Stimulated activated CD4-positive, alpha-beta T cell treated with anti-CD3 and anti-CD28 coated beads, Interleukin-2, amount 100 ng/mL, for 4 hours (primary cell): ENCODE measurements at places on chromosomes 12 and 14.
A peak's percentile ranks its signal among the peaks of the same experiment; 100 is the strongest.

DNA sequence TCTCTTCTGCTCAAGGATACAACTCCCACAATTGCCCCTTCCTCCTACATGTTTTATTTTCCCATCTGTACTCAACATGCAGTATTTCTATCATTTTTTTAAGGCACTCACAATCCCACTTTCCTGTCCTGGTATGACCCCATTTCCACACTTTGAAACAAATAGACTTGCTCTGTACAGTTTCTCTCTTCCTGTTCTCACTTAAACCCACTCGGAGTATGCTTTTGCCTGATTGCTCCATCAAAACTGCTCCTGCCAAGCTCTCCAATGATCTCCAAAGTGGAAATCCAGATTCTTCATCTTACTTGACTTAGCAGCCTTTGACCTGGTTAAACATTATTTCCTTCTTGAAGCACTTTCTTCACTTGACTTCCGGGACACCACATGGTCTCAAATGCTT, 384.5 kb downstream of the SEC23A start:
- no peak for DNase-seq

DNA sequence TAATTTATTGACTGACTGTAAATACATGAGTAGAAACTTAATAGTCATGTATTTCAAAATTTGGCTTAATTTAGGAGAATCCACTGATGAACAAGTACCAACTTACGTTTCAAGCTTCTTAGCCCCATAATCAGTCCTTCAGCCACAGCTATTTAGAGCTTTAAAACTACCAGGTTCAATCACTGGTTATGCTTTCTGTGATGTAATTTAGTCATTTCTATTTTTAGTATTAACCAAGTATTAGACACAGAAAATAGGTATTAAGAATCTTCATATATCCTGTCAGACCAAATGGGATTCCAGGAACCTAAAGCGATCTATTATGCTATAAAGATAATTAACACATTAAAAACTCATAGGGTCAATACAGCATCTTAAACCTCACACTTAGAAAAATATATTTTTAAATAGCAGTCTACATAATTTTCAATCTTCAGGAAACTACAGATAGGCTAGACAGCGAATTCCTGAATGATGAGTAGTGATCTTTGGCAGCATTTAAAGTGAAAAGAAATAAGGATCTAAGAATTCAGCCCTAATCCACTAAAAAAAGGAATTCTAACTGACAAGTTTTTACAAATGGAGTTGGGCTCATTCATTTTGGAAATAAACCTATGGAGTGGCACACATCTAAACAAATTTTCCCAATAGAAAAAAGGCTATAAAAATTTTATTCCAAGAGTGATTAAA, 51.5 kb downstream of the ZC3H14 start:
- DNase-seq, result no peak

- DNase-seq, result no peak
Measured at GRCh38 chr12:46553911-46554310, 181.3 kb upstream of the SLC38A2 start.

DNA sequence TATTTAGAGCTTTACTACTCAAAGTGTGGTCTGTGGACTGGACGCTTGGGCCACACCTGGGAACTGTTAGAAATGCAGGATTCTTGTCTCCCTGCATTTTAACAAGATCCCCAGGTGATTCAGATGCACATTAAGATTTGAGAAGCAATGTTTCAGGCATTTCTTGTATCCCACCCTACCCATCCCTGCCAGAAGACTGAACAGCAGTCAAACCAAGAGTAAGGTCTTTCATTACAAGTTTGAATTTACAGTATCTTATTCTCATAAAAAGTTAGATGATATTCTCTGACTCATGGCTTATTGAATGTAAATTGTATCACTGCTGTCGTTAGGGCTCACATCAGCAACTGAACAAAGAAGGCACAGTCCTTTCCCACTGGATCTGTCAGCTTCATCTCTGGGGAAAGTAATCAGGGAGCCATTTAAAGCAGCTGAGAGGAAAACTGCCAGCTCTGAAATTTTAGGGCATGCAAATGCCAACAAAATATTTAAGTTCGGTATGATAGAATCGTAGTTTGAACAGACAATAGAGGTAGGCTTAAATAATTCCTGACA, 141.1 kb downstream of the AKAP6 start:
- no peak for DNase-seq

GRCh38 chr12:132771126-132771838, 9.7 kb upstream of the ANKLE2 start:
- peak; percentile 43 for DNase-seq

GRCh38 chr12:47207829-47208248, 128.1 kb upstream of the AMIGO2 start:
- no peak for DNase-seq

DNA sequence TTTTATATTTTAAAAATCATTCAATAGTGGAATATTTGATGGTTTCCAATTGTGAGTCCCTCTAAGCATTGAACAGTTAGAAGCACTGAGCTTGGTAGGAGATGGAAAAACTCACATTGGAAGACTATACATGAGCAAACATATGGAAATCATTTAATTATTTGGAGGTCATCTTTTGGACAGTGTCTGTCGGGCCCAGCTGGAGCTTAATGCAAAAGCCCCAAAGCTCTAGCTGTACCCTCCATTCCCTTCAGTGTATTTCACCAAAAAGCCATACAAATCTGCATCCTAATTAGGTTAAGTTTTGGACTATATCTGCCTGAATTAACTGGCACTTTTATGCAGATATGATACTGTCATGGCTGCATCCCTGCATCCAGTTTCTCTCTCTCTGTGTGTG, 365.7 kb downstream of the FLRT2 start:
- no peak for DNase-seq

DNA sequence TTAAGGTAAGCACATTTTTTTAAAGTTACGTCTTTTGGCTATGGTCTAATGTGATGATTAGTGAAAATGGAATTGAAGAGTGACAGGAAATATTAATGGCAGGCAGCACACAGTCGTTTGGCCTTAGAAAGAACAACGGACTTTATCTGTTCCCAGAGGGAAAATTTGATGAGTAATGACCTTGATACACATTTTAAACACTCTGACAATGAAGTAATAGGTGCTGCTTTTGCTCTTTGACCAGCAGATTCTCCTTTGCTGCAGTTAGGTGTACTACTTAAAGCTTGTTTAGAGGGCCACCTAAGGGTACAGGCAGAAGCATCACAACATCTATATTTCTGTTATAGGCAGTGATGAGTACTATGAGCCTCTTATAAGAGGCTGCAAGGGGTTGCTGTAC, 27.1 kb upstream of the RNU6-8 start:
- no peak for DNase-seq

DNA sequence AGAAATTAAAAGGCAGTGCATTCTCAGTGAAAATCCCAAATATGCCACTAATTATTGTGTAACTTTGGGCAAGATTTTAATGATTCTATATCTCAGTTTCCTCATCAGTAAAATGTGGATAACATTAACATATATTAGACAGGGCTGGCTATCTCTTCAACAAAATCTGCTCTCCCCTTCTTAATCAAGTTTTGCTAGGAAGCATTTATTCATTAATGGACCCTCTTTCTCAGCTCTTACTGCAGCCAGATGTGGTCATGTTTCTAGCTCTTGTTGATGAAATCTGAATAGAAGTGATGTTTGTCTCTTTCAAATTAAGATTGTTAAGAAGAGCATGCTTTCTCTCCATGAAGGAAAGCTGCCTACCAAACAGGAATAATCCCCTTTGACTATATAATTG, 84.4 kb upstream of the PPFIA2 start:
- DNase-seq, result no peak

- no peak for DNase-seq
Measured at GRCh38 chr14:86243158-86243557, 713.2 kb downstream of the FLRT2 start.

GRCh38 chr12:114046236-114046998, 80.3 kb upstream of the RBM19 start:
- no peak for DNase-seq

DNA sequence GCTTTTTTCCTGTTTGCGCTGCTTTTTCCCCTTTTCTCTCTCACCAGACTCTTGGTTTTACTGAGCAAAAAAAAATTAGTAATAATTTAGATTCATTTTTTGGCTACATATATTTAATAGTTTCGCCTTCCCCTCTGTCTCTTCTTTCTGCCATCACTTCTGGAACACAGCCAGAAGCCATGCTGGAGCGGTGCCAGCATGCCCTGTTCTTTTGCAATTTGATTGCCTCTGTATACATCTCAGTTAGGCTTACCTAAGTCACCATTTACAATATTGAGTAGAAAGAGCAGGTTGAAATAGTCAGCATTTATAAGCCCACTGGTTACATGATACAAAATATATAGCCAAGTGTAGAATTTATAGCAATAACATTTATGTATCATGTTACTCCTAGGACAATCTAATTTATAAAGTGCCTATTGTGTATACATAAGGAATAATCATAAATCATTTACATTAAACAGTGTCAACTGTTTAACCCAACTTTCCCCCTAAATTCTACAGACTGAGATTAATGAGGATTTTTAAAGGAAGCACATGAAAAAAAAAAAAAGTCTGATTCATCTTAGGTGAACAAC, 413.8 kb upstream of the SOX5 start:
- DNase-seq, result no peak

GRCh38 chr14:23115039-23115731, 3.9 kb downstream of the CEBPE start:
- DNase-seq, result no peak

- no peak for DNase-seq
Measured at GRCh38 chr12:85626784-85627171, 209.4 kb downstream of the RASSF9 start.
